Activated T-cell treated with anti-CD3 and anti-CD28 coated beads, Interleukin-2, amount 50 U/mL, for 1 hour (primary cell): ENCODE measurements at places on chromosomes 7 and 10.

DNA sequence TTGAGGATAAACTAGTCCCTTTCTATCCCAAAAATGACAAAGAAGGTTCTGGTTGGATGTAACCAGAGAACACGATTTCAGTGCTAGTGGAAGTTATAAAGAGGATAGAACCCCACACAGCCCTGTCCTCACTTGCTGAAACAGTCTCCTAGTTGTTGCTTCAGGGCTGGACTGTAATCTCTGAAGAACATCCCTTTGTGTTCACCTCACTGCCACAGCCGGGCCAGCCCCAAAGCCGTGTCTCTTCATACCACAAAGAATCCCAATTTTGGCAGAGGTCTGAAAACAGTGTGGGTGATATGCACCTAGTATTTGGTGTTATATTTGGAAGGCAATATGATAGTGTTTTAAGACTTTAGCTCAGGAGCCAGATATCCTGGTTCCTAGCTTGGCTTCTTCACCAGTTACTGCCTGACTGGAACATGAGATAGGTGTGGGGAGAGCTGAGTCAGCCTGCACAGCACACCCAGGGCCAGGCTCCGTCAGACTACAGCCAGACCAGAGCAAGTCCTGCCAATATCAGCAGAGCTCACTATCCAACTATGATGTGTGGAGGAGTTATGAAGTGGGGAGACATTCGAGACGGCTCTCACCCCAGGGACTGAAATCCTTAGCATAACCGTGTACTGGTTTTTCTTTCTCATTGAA is 21.2 kb downstream of the CYP3A4 start:
- no peak for DNase-seq

- no peak for DNase-seq
Measured at GRCh38 chr7:18213652-18214051, 186.0 kb upstream of the PRPS1L1 start.

- DNase-seq = no peak
Measured at GRCh38 chr10:95537542-95537927, 23.6 kb downstream of the SORBS1 start.

- no peak for DNase-seq
Measured at GRCh38 chr10:10902951-10903350, 114.7 kb upstream of the CELF2 start.

- no peak for DNase-seq
Measured at GRCh38 chr10:50992972-50993766, 81.1 kb upstream of the PRKG1 start.

GRCh38 chr10:124378881-124379471 is 39.7 kb downstream of the OAT start:
- no peak for DNase-seq

GRCh38 chr7:4479367-4480039 is 202.6 kb upstream of the FOXK1 start:
- DNase-seq = no peak
